ENCODE measurements at places on chromosomes 4 and X.

DNA sequence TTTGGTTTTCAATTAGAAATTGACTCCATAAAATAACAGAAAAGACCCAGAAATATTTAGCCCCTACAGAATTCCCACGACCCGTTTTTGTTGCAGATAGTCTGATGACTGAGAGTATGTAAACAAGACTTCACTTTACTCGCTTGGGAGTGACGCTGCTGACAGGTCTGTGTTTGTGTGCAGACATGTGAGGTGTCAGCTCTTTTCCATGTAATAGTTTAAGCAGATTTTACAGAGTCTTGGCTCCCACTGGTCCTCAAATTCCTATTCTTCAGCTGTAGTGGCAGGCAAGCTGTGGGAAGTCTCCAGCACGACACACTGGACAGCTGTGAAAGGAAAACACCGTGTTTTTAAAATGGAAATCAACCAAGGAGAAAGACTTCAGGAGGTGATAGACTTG is 455.7 kb downstream of the GABRG1 start:
- no peak for DNase-seq

GRCh38 chr4:87052615-87053014 is 117.8 kb downstream of the AFF1 start:
- DNase-seq, result no peak

DNA sequence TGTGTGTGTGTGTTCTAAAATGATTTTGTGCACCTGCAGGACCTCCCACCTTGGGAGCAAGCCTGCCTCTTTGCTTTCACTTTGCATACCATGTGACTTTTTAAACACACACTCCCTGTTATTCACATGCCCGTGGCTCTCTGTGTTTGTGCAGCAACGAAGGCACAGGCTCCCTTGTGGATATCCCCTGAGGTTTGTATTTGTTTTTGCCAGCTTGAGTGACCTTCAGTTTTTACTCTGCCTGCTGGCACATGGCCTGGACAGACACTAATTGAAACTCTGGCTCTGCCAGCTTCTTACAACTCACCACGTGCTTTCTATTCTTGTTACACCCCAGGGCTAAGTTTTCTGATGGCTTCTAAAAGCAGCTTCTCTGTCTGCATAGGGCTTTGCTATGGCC is 885.8 kb downstream of the SH3BGRL start:
- DNase-seq, result peak; percentile 87

- no peak for DNase-seq
Measured at GRCh38 chr4:140812916-140813315, 56.7 kb upstream of the TBC1D9 start.

- DNase-seq, result peak; percentile 12
Measured at GRCh38 chr4:174550541-174550940, 28.3 kb upstream of the HPGD start.

Data from NCI-H69 (cell line).